GM23338 (cell line): ENCODE measurements at places on chromosomes 12 and 14.

DNA sequence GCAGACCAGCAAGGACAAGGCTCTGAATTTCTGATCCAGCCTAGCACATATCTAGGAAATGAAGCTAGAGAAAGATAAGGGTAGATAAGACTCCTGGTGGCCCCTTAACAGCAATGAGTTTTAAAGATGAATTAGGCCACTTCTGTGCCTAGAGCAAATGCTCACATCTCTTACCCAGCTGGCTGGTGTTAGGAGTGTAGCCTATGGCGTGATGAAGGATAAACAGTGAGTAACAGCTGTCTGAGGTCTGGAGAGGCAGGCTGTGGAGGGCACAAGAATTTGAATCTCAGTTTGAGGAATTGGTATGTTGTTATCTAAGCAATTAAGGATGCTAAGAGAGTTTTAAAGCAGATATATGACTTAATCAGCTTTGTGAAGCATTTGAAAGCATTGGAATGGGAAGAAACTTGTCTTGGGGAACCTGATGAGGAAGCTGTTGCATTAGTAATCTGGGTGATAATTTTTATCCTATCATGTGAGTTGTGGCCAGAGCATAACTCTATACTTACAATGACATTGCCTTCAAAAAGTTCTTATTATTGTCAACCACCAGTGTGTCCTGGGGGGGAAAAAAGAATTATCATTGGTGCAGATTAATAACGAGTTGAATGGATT lies 161.8 kb downstream of the SRGAP1 start:
- H3K27me3 ChIP-seq: no peaks in the 10 kb centered on the region
- H3K4me3 ChIP-seq: no peak overlapping the region
- H3K4me1 ChIP-seq: no peaks in the 10 kb centered on the region
- DNase-seq: no peak

DNA sequence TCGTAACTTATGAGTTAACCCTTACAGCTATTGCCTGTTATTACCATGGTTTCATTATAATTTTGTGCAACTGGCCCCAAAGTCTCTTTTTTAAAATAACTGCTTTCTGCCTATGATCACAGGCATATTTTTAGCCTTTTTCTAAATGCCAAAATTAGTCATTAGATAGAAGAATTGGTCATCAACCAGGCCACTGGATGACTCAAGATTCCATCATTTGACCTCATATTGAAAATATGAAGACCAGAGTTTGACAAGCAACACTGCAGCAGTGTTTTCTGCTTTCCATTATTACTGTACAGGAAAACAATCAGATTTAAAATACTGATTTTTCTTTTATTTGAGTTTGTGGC lies 54.7 kb upstream of the OTOGL start:
- H3K4me3 ChIP-seq: no peak overlapping the region
- H3K4me1 ChIP-seq: peaks cover 17% of the 10 kb centered on the region
- no peak overlapping the region for H3K27ac ChIP-seq
- no peaks in the 10 kb centered on the region for H3K36me3 ChIP-seq
- no peak for DNase-seq

DNA sequence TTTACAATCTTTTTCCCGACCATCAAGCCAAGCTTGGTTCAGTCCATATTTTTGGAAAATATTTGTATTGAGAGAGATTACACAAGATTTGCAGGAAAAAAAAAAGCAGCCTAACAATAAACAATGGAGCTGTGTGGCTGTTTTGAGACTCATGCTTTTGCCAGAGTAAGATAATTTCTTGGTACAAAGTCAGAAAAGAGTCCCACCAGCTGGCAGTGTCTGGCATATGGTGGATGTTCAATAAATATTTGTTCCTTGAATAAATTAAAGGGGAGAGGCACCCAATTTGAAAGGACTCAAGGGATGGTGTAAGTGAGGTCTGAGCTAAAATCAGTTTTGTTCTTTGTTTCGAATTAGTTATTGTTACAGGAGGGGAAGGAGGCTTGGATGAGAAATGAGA lies 78.1 kb upstream of the RPH3A start:
- no peaks in the 10 kb centered on the region for H3K36me3 ChIP-seq
- H3K4me3 ChIP-seq: no peak overlapping the region
- H3K27me3 ChIP-seq: no peaks in the 10 kb centered on the region

GRCh38 chr14:83172363-83172762 lies 1638.7 kb upstream of the SEL1L start:
- no peaks in the 10 kb centered on the region for H3K4me1 ChIP-seq
- no peaks in the 10 kb centered on the region for H3K36me3 ChIP-seq
- H3K4me3 ChIP-seq: no peak overlapping the region
- H3K27ac ChIP-seq: no peak overlapping the region

- no peaks in the 10 kb centered on the region for H3K36me3 ChIP-seq
- no peaks in the 10 kb centered on the region for H3K4me1 ChIP-seq
- no peak for DNase-seq
- no peak overlapping the region for H3K27ac ChIP-seq
Observed at GRCh38 chr14:93533437-93533836, 102.7 kb downstream of the UNC79 start.

DNA sequence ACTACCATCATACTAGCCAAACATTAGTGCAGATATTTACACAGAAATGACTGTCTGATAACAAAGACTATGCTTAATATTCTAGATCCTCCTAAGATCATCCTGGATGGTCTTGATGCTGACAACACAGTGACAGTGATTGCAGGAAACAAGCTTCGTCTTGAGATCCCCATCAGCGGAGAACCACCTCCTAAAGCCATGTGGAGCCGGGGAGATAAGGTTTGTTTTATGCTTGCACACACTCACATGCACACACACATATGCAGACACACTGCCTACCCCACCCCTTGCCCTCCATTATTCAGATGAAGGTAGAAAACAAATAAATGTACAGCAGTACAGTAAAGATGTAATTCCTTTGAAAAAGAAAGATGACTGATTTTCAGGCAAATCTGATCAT lies 44.4 kb upstream of the CHPT1 start:
- no peak overlapping the region for H3K4me3 ChIP-seq
- no peaks in the 10 kb centered on the region for H3K36me3 ChIP-seq
- H3K4me1 ChIP-seq: no peaks in the 10 kb centered on the region
- DNase-seq: no peak

- DNase-seq: peak; percentile 42
- peak overlapping the region; percentile 67 for H3K4me3 ChIP-seq
- H3K36me3 ChIP-seq: no peaks in the 10 kb centered on the region
- no peak overlapping the region for H3K27ac ChIP-seq
- peaks cover 5% of the 10 kb centered on the region for H3K27me3 ChIP-seq
- peaks cover 11% of the 10 kb centered on the region; the same call in 1 of the 2 replicates for H3K4me1 ChIP-seq
Observed at GRCh38 chr12:1797011-1797901, 23.1 kb upstream of the LRTM2 start.

- DNase-seq: peak; percentile 95
- no peaks in the 10 kb centered on the region for H3K27me3 ChIP-seq
- no peaks in the 10 kb centered on the region for H3K4me1 ChIP-seq
- no peaks in the 10 kb centered on the region for H3K36me3 ChIP-seq
Observed at GRCh38 chr12:64796205-64796845, 28.1 kb upstream of the TBC1D30 start.

DNA sequence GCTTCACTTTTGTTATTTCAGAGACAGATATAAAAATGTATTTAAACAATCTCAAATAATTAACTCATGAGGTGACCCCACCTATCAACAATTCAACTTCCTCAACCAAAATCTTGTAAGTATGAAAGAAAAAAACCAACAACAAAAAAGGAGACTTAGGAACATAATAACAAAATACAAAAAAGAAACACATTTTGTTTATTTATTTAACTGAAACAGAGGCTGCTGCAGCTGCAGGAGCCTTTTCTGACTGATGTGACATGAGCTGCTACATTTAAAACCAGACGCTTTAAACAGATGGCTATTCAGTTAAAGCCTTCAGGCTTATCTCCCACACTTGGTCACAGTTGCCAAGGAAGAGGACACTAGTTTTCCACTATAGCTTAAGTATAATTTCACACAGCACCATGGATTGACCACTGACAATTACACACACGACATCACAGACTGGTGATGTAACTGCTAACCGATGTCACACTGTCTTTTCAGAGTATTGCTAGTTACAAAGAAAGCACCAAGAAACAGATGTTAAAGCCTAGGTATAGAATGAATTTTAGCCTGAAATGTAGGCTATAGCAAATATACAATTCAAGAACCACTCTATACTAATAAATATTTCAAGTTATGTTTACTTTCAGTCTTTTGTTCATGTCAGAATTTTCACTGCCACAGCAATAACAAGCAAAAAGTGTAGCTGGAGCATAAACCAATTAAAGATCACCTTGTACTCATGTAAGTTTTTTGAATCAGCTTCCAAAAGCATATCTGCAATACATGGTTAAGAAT lies 113.0 kb downstream of the MED13L start:
- peaks cover 31% of the 10 kb centered on the region for H3K4me1 ChIP-seq
- H3K36me3 ChIP-seq: no peaks in the 10 kb centered on the region
- no peaks in the 10 kb centered on the region for H3K27me3 ChIP-seq
- no peak for DNase-seq
- H3K27ac ChIP-seq: no peak overlapping the region
- H3K4me3 ChIP-seq: no peak overlapping the region

DNA sequence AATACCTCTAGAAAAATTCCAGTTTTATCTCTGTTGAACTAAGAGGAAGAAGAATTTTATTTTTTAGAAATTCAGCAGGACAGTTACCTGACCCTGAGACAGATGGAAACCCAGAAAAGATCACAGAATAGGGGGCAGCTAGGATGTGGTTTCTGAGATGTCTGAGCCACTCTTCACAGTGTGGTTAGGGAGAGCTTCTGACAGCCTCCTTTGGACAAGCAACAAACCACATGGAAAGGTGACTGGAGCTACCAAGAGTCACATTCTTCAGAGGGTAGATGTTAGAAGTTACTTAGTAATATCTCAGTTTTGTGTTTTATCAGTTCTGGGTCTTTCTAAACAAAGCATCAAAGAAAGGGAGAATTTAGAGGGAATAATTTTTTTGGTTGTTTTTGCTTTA lies 117.3 kb upstream of the NAP1L1 start:
- no peaks in the 10 kb centered on the region for H3K27me3 ChIP-seq
- H3K4me1 ChIP-seq: no peaks in the 10 kb centered on the region
- no peak overlapping the region for H3K4me3 ChIP-seq

GRCh38 chr12:14048941-14049545 lies 67.6 kb upstream of the GRIN2B start:
- no peaks in the 10 kb centered on the region for H3K36me3 ChIP-seq
- no peaks in the 10 kb centered on the region for H3K4me1 ChIP-seq
- DNase-seq: no peak
- H3K27ac ChIP-seq: no peak overlapping the region
- H3K4me3 ChIP-seq: no peak overlapping the region

- H3K4me1 ChIP-seq: no peaks in the 10 kb centered on the region
- no peak for DNase-seq
Observed at GRCh38 chr12:44114906-44115305, 279.0 kb downstream of the TMEM117 start.

GRCh38 chr14:92325835-92326234 lies 2.9 kb downstream of the SLC24A4 start:
- H3K4me1 ChIP-seq: peaks cover 9% of the 10 kb centered on the region; the same call in 1 of the 2 replicates
- no peaks in the 10 kb centered on the region for H3K36me3 ChIP-seq
- DNase-seq: no peak
- H3K27ac ChIP-seq: no peak overlapping the region
- no peak overlapping the region for H3K4me3 ChIP-seq
- H3K27me3 ChIP-seq: peaks cover 64% of the 10 kb centered on the region

DNA sequence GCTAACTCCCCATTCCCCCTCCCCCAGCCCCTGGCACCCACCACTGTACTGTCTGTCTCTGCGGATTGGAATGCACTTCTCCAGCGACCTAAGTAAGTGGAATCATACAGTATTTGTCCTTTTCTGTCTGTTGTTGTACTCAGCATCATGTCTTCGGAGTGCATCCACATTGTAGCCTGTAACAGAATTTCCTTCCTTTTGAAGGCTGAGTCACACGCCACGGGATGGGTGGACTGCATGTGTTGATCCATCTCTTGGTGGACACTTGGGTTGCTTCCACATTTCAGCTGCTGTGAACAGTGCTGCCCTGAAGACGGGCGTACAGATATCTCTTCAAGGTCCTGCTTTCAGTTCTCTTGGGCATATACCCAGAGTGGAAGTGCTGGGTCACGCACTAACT lies 34.4 kb downstream of the DDX51 start:
- H3K4me3 ChIP-seq: no peak overlapping the region
- DNase-seq: no peak
- H3K4me1 ChIP-seq: no peaks in the 10 kb centered on the region
- no peak overlapping the region for H3K27ac ChIP-seq
- H3K36me3 ChIP-seq: peaks cover 12% of the 10 kb centered on the region; the same call in 1 of the 2 replicates

DNA sequence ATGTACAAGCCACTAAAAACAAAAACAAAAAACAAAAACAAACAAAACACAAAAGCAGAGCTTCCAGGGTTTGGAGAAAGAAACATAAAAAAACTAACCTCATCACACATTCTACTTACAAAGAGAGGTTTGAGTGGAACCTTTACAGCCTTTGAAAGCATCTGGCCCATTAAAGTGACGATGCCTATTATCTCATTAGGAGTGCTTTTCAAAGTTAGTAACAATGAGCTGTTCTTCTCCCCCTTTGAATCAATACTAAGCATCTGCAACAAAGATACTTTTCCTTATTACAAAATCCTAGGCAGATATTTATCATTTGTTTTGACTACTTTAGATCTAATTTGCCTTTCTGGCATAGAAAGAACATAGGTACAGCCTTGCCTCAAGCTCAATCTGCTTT lies 217.3 kb downstream of the PPM1H start:
- H3K27ac ChIP-seq: no peak overlapping the region
- H3K27me3 ChIP-seq: no peaks in the 10 kb centered on the region
- H3K4me1 ChIP-seq: peaks cover 29% of the 10 kb centered on the region
- no peaks in the 10 kb centered on the region for H3K36me3 ChIP-seq
- no peak for DNase-seq

DNA sequence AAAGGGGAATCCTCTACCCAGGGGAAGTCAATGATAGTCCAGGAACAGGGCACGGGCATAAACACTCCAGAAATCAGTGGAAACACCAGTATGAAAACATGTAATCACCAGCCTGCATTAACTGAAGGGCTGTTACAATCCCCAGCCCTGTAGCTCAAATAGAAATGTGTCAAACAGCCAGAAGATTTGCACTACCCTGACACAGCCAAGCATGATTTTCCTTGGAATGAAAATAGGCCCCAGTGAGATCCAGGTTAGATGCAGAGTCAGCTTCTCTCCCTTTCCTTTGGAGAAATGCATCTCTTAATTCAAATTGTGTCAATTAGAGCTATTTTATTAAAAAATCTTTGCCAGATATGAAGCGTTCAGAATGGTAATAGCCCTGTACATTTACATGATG lies 158.1 kb downstream of the RPS29 start:
- H3K4me3 ChIP-seq: no peak overlapping the region
- H3K27ac ChIP-seq: no peak overlapping the region
- H3K4me1 ChIP-seq: peaks cover 11% of the 10 kb centered on the region; the same call in 1 of the 2 replicates

DNA sequence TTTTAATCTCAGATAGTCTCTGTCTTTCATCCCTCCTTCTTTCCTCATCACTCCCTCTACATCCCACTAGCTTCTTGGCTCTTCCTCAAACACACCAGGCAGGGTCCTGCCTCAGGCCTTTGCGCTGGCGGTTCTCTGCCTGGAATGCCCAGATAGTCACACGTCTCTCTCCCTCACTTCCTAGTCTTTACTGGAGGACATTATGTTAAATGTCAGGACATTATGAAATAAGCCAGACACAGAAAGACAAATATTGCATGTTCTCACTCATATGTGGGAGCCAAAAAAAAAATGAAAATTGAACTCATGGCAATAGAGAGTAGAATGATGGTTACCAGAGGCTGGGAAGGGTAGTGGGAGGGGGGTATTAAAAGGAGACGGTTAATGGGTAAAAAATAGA lies 442.0 kb downstream of the MED13L start:
- H3K36me3 ChIP-seq: no peaks in the 10 kb centered on the region
- no peak overlapping the region for H3K27ac ChIP-seq
- DNase-seq: no peak
- no peaks in the 10 kb centered on the region for H3K27me3 ChIP-seq
- no peak overlapping the region for H3K4me3 ChIP-seq
- H3K4me1 ChIP-seq: no peaks in the 10 kb centered on the region
